ENCODE measurements at places on chromosomes 7 and 10.

DNA sequence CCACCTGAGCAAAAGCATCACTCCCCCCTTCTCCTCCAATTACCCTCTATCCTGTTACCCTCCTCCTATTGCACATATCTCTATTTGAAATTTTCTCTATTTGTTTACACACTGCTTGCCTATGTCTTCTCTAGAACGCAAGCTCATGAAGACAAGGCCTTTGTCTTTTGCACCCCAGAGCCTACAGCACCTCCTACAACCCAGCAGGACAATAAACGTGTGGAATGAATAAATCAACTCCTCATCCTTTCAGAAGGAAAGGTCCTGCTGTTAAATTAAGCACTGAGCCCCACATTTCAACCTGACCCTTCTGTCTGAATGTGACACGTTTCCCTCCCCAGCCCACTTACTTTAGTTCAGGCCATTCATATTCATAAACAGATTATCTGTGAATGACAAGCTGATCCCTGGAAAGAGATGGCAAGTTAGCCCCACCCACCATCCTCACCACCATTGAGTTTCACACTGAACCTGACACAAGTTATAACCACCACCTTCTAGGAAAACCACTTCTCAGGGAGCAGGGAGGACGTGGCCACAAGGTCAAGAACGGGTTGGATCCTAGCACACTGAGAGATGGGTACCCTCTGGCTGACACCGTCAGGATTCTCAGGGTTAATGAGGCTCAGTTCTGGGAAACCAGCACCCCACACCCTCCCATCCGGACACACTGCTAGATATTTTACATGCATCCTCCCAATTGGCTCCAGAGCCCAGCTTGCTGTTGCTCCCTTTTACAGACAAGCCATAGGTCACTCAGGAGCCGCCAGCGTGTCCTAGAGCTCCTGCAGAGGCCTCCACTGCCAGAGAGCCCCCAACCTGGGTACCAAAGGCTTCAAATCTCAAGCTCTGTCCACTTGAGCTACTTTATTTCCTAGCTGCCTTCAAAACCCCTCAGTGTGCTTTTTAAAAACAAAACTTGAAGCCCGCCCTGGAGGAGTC is 934 bp downstream of the PRTFDC1 start:
- peak; percentile 18 for DNase-seq

DNA sequence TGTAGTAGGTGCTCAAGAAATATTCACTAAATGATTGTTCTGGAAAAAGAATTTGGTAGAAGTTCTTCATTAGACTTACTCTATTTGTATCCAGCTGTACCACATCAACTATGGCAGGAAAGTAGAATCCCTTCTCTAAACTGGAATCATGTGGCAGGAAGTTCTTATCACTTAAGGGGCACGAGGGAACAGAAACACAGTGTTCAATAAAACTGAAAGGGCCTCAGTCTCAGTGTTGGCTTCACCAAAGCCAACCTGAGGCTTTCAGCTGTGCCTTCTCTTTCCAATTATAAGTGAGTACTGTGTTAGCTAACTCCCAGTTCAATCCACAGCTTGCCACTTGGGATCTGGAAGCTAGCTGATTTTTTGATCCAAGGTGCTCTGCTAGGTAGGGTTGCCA is 257.6 kb upstream of the LRGUK start:
- DNase-seq = no peak

DNA sequence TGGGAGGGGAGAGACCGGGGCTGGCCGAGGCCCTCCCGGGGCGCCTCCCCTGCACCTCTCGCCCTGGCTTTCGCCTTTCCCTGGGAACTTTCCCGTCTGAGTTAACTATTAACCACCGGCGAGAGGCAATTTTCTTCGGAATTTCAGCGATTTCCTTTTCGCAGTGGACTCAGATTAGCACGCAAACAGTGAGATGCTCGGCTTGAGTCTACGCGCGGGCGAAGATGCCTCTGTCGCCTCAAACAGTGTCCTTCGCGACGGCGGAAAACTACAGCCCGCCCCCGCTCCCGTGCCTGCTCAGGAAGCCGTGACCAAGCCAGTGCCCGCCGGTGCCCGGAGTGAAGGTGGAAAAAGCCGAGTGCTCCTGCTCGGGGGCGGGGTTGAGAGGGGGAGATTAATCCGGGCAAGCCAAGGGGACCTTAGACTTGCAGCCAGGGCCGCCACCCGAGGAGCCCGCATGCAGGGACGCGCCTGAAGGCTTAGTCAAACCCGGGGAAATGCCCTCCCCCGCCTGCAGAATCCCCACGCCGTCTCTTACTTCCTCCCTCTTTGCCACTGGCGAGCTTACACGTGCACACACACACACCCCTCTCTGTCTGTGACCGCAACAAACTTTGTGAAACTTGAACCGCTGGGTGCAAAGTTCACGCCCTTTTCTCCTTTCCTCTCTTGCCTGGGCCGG is 14.5 kb upstream of the PAX2 start:
- DNase-seq = peak; percentile 34

DNA sequence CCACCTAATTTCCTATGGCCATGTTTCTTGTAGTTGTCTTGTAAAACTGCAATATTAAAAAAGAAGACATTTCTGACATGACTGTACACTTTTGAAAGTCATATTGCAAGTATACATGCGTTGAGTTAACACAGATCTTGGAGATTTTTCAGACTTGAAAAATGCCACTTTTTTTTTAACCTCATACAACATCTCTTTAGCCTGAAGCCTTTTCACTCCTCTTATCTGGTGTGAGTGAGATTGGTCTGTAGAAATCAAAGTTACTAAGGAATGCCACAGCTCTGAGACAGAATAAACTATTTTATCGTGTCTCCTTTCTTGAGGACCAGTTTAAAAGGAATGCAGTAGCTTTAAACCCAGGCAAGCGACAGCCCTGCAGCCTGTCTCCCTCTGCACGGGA is 43.9 kb upstream of the NEUROD6 start:
- no peak for DNase-seq

- no peak for DNase-seq
These were observed 32.3 kb downstream of the NOD1 start for GRCh38 chr7:30446266-30446665.

DNA sequence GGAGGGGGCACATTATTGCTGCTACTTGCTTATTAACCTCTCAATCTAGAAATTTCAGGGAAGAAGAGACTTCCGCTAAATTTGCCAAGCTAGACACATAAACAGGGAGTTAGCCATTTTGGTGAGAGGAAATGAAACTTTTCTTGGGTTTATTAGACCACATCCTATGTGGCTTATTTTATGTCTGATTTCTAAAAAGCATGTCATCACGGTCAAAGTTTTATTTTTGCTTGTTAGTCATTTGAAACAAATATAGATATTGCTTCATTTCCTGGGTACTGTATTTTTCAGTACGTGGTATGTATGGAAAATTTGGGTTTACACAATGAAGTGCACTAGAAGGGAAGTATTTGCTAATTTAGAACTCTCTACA is 144.1 kb downstream of the TCF7L2 start:
- DNase-seq = no peak

DNA sequence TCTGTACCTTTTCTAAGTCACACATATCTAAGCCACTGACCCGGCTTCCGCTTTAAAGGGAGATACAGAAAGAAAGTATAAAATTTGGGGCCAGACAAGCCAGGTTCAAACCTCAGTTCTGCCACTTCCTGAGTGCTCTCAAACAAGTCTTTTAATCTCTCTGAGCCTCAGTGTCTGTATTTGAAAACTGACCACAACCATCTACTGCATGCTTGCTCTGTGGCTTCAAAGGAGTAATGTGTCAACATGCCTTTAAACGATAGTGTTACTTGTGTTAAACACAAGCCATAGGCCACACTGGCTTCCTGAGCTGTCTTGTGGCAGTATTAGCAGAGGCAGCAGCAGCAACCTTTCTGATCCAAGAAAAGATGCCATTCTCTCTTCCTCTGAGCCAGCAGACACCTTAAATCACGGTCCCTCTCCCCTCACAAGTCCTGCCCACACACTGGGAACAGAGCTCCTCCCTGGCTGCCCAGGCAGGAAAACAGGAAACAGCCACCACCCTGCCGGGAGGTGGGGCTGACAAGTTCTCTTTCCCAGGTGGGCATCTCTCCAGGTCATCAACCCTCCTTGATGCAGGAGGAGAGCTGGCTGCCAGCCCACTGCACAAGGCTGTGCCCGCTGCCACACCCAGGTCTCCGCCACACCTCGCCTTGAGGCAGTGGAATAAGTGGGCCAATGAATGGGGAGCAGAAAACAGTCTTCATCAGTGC is 10.7 kb downstream of the HIP1 start:
- no peak for DNase-seq

DNA sequence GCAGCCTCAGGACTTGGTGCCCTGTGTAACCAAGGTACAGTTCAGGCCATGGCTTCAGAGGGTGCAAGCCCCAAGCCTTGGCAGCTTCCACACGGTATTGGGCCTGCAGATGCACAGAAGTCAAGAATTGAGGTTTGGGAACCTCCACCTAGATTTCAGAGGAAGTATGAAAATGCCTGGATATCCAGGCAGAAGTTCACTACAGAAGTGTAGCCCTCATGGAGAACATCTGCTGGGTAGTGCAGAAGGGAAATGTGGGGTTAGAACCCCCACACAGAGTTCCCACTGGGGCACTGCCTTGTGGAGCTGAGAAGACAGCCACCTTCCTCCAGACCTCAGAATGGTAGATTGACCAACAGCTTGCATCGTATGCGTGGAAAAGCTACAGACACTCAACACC is 3.4 kb upstream of the SEM1 start:
- DNase-seq = no peak

DNA sequence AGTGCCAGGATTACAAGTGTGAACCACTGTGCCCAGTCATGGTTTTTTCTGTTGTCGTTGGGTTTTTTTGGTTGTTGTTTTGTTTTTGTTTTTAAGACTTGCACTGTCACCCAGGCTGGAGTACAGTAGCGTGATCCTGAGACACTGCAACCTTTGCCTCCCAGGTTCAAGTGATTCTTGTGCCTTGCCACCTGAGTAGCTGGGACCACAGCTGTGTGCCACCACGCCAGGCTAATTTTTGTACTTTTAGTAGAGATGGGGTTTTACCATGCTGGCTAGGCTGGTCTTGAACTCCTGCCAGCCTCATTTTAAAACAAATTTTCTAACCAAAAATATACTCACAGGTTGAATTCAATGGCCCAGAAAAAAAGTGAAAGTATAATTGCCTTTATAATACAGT is 174.1 kb downstream of the AHR start:
- DNase-seq = no peak

DNA sequence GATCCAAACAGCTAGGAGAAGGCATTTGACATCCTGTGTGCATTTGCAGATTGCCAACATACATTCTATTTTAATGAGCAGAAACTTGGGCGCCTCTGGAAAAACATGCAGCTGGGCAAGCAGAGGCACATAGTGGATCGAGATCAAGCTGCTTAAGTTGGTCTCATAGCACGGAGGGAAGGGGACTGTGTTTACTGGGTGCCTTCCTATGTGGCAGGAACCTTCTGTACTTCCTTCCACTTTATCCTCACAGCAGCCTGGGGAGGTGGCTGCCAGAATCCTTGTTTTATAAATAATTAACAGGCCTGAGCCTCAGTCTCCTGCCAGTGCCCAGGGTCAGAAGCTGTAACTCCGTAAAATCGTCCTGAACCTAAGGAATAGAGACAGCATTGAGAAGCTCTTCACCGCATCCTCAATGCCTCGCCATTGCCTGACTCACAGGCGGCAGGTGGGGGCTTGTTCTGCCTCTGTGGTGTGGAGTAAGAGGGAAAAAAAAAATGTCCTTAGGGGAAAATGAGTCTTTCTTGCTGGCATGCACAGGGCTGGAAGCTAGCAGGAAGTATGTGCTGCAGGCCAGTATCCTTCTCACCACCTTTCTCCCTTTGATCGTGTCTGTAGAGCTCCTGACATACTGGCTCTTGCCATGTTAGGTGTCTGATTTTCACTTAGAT is 6.2 kb downstream of the VWA2 start:
- no peak for DNase-seq

- no peak for DNase-seq
These were observed 42.6 kb downstream of the SHH start for GRCh38 chr7:155769701-155770100.

DNA sequence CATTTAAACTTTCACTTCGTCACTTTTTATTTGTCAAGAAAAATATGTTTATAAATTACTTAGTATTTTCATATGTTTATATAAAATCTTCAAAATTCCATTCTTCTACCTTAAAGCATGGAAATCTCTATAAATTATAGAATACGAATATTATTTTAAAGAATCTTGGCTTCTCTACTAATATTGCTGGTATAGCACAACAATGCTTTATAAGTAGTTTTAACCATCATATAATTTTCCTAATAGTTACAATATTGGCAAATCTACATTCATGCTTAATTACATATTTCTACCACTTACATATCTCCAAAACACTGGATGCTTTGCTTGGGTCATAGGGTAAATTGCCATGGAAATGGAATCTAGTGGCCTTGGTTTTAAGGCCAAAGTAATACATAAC is 21.1 kb upstream of the ARMC3 start:
- DNase-seq = no peak

- no peak for DNase-seq
These were observed 297.7 kb upstream of the LRGUK start for GRCh38 chr7:133829336-133829897.

GRCh38 chr7:127411176-127411575 is 18.7 kb upstream of the ZNF800 start:
- DNase-seq = no peak

DNA sequence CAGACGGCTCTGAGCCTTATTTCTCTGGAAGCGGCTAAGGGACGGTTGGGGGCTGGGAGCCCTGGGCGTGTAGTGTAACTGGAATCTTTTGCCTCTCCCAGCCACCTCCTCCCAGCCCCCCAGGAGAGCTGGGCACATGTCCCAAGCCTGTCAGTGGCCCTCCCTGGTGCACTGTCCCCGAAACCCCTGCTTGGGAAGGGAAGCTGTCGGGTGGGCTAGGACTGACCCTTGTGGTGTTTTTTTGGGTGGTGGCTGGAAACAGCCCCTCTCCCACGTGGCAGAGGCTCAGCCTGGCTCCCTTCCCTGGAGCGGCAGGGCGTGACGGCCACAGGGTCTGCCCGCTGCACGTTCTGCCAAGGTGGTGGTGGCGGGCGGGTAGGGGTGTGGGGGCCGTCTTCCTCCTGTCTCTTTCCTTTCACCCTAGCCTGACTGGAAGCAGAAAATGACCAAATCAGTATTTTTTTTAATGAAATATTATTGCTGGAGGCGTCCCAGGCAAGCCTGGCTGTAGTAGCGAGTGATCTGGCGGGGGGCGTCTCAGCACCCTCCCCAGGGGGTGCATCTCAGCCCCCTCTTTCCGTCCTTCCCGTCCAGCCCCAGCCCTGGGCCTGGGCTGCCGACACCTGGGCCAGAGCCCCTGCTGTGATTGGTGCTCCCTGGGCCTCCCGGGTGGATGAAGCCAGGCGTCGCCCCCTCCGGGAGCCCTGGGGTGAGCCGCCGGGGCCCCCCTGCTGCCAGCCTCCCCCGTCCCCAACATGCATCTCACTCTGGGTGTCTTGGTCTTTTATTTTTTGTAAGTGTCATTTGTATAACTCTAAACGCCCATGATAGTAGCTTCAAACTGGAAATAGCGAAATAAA is 175.5 kb downstream of the RNF216 start:
- DNase-seq = no peak

DNA sequence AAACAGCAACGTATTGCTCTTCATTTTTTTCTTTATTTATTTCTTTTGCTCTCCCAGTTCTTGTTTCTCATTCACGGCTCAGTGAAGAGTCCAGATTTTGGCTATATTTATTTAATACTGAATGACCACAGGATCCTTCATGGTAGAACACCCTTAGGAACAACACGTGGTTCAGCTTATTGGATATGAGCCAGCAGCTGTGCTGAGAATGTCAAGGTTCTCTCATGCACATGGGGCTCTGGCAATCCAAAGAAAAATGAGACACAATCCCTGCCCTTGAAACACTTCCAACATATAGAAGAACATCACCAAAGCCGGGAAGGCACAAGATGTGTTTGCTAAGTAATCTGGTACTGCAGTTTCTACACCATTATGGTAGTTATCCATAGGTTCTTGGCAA is 852.9 kb downstream of the SORCS1 start:
- DNase-seq = no peak

- no peak for DNase-seq
These were observed 73.9 kb upstream of the LEP start for GRCh38 chr7:128167042-128167701.

All from stimulated activated CD4-positive, alpha-beta T cell treated with anti-CD3 and anti-CD28 coated beads, Interleukin-1b, Interleukin-23, amount 100 ng/mL, for 48 hours (primary cell).